ENCODE measurements at places on chromosomes 2 and 18. TPM values are rescaled to one million over a fixed set of nuclear protein-coding genes. Genes with fewer than 3 reads are reported as not detected.

The MCFD2 gene
- total RNA-seq, result 41.7 TPM

The FAM228A gene
- total RNA-seq, result 3.5 TPM

The SPC25 gene
- 10.2 TPM for total RNA-seq

GRCh38 chr2:172639823-172640222, 83.9 kb downstream of the PDK1 start:
- no peak for DNase-seq

DNA sequence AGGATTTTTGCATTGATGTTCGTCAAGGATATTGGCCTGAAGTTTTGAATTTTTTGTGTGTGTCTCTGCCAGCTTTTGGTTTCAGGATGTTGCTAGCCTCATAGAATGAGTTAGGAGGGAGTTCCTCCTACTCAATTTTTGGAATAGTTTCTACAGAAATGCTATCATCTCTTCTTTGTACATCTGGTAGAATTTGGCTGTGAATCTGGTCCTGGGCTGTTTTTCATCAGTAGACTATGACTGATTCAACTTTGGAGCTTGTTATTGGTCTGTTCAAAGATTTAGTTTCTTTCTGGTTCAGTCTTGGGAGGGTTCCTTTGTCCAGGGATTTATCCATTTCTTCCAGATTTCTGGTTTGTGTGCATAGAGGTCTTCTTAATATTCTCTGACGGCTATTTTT, 166.7 kb downstream of the ST6GAL2 start:
- no peak for DNase-seq

- no peak for DNase-seq
Measured at GRCh38 chr2:10873790-10874437, 37.8 kb upstream of the KCNF1 start.

- no peak for DNase-seq
Measured at GRCh38 chr2:59239146-59239545, 998.0 kb upstream of the FANCL start.

DNA sequence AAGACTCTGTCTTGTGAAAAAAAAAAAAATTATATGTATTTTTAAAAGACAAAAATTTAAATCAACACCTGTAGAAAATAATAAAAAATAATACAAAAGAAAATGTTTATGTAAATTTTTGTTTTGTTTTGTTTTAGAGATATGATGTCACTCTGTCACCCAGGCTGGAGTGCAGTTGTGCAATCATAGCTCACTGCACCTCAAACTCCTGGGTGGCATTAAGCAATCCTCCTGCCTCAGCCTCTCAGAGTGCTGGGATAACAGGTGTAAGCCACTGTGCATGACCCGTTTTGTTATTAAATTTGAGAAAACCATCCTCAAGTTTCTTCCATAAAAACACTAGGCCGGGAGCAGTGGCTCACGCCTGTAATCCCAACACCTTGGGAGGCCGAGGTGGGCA, 56.2 kb upstream of the B3GNT7 start:
- DNase-seq, result no peak

DNA sequence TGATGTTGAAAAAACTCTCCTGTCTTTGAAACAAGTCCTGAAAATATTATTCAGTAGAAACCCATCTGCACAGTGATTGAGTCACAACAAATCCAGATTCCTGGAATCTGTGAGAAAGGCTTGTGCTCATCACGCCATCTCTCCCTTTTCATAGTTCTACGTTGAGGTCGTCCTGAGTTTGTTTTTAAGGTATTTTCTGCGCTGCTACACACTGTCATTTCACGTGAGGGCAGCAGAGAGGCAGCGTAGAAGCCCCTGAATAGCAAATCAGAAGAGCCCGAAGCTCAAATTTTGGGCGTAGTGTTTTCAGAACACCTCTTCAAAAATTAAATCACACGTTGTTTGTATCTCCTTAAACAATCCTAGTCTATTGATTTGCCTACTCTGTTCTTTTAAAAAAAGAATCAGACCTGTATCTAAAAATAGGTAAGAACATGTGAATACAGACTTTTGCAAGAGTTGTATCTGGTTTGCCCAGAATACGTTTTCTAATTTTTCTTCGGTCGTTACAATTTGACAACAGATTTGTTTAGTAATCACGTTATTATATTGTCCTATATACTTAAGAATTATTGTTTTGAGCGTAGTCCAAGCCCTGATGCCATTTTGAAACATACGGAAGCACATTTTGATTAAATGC, 61.6 kb upstream of the SLC38A11 start:
- peak; percentile 54 for DNase-seq

- no peak for DNase-seq
Measured at GRCh38 chr2:138964418-138964817, 184.2 kb upstream of the NXPH2 start.

DNA sequence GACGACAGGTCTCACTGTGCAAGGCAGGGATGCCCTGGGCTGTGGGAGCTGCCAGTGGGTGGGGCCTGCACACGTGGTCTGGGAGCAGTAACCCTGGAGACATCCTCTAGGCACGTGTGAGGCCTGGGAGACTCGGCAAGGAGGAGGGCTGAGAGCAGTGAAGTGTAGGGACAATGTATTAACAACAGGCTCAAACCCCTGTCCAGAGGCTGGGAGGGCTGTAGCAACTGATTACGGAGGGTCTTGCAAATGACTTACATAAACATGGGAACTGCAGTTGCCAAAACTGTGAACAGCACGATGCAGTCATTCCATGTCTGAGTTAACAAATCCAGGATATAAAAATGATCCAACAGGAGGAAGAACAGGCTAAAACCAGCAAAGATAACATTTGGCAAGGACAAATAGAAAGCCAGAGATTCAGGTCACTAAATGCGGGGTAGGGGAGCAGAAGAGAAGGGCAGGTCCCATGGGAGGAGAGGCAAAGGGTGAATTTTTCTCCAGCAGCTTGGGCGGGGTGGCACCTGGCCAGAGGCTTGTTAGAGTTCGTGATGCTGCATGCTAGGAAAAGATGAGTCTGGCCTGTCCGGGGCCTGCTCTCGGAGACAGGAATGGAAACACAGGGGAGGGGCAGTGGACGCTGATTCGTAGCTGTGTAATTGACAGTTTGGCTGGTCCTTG, 44.9 kb downstream of the CYP27C1 start:
- no peak for DNase-seq

GRCh38 chr2:218370410-218371063, 11.5 kb upstream of the SLC11A1 start:
- DNase-seq, result no peak

DNA sequence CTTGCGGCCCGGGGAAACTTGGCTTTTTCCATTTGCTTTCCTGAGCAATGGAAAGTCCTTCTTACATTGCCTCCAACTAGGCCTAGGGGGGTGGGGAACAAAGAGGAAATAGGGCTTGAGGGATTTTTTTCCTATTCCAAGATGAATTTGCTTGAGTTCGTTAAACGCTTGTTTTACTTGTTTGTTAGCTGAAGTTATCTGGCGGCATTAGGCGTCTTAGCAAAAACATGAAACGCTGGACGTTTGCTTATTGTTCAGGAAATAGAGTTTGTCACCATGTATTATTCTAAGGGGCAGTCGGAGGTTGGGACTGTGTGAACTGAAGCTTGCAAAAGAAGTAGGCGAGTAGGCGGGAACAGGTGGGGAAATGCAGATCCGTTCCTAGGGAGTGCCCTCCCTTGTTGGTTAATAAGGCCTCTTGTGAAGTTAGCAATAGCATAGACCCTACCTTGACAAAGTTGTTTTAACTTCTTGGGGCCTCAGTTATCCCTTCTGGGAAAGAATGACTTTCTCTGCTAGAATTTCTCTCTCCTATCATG, 1.9 kb downstream of the CABLES1 start:
- no peak for DNase-seq

- peak; percentile 32 for DNase-seq
Measured at GRCh38 chr2:7930800-7931635, 750.8 kb upstream of the ID2 start.

DNA sequence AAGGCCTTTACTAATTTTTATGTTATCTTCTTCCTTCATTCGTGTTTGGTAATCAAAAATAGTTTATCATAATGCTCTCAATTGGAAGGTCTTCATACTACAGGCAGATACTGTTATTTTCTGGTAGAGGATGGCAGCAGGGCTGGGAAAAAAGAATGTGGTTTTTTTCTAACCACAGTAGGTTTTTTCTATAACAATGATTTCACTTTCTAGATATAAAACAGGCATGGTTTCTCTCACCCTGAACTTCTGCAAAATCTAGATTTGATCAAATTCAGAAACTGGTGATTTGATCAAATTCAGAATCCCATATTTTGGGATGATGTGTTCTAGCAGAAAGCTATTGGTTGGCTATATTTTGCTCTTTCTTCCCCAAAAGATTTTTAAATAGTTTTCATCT, 27.6 kb downstream of the BCL11A start:
- DNase-seq, result no peak

GRCh38 chr2:71313016-71313766, 18.4 kb upstream of the ZNF638 start:
- no peak for DNase-seq

GRCh38 chr2:84486441-84487115, 27.5 kb upstream of the SUCLG1 start:
- no peak for DNase-seq

Measured in cerebellum (tissue), 4 donors.